ENCODE measurements at places on chromosomes 7 and 10.

GRCh38 chr10:120571266-120571665 is 114.2 kb downstream of the PLPP4 start:
- DNase-seq = no peak

DNA sequence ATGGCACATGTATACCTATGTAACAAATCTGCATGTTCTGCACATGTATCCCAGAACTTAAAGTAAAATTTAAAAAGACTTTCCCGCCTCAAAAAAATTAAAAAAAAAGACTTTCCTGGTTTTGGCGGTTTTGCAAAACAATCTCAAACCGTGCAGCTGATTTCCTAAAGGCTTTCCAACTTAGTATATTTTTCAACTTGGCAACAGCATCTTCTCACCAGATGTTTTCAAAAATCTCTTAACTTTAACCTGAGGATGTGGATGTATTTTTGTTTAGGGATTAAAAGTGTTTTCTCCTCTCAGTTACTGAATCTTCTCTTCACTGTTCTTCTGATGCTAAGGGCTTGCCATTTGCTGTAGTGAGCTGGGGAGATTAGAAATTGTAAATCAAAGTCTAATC is 96.5 kb upstream of the PLPP4 start:
- DNase-seq = no peak

DNA sequence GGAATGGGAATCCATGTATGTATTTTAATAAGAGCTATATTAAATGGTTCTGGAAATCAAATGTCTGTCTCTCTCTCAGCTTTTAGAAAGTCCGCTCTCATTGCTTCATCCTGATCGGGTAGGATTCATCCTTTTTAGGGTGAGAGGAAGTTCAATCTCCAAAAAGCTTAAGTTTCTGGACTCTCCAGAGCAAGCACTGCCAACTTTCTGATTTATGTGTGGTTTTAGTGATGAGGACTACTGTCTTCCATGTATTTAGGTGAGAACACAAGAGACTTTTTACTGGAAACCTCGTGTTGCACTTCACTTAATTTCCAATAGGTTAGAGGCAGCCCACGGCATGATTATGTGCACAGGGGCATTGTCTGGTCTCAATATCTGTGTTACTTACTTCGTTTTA is 267.9 kb downstream of the SUGCT start:
- no peak for DNase-seq

DNA sequence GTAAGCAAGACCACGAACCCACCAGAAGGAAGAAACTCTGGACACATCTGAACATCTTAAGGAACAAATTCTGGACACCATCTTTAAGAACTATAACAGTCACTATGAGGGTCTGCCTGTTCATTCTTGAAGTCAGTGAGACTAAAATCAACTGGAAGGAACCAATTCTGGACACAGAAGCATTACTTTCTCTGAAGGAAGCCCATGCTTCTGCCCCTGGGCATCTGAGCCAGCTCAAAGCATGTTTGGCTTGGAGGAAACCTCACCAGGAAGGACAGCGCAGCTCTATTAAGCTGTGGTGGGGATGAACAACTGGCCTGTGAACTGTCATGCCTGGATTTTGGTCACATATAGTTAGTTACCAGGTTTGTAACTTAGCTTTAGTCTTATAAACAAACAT is 132.4 kb upstream of the GDF10 start:
- DNase-seq = peak; percentile 23

- no peak for DNase-seq
Observed at GRCh38 chr7:137691566-137691965, 155.2 kb downstream of the DGKI start.

DNA sequence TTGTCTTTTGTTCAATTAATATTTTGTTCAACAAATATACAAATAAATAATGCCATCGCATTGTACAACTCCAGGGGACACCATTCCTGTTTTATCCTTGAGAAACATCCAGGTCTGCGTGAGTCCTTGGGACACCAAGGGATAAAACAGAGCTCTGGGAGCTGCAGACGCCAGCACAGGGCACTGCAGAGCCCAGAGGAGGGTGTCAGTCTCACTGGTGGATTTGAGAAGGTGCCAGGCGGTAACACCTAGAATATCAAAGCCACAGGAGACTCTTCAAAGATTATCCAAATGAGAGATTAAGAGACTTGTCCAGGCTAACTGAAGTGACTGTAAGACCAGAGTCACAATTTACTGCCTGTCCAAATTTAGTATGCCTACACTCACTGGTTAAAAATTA is 55.3 kb downstream of the TEX36 start:
- no peak for DNase-seq

DNA sequence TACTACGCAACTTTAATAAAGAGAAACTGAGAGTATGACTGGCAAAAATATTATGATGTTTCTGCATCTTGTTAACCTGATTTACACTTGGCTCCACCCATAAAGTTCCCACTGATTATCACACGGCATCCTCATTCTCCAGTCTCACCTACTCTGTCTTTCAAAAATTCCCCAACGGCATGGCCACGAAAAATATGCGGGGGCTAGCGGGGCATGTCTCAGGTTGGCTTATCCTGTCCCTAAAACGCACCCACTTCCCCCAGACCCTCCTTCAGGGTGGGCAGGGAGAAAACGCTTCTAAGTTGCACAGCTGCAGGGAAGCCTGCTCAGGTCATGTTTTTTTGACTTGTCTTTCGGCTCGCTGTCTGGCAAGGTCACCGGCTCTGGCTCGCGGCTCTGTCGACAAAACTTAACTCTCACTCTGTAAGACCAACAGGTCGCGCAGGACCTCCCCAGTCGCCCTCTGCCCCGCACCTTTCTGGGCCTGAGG is 3.8 kb downstream of the CDK6 start:
- DNase-seq = no peak

- DNase-seq = peak; percentile 46
Observed at GRCh38 chr7:138008588-138009349, 6.9 kb upstream of the CREB3L2 start.

DNA sequence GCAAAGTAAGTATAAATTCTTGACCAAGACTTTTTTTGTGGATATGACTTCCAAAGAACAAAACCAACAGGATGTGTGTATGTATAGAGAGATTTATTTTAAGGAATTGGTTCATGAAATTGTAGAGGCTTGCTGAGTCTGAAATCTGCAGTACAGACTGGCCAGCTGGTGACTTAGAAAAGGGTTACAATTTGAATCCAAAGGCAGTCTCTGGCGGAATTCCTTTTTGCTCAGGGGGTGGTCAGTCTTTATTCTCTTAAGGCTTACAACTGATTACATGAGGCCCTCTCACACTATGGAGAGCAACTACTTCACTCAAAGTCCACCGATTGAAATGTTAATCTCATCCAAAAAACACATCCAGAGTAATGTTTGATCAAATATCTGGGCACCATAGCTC is 100.1 kb upstream of the IMMP2L start:
- DNase-seq = no peak

GRCh38 chr7:112940314-112940732 is 146.3 kb downstream of the GPR85 start:
- no peak for DNase-seq

GRCh38 chr10:98349508-98349922 is 65.5 kb downstream of the PYROXD2 start:
- DNase-seq = no peak

DNA sequence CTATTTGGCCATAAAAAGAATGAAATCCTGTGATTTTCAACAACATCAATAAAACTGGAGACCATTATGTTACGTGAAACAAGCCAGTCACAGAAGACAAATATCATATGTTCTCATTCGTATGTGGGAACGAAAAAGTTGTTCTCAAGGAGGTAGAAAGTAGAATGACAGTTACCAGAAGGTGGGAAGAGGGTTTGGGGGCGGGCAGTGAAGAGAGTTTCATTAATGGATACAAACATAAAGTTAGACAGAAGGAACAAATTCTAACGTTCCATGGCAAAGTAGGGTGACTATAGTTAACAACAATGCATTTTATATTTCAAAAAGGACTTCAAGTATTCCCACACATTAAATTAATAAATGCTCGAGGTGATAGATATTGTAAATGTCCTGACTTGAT is 97.4 kb downstream of the ZPBP start:
- no peak for DNase-seq

DNA sequence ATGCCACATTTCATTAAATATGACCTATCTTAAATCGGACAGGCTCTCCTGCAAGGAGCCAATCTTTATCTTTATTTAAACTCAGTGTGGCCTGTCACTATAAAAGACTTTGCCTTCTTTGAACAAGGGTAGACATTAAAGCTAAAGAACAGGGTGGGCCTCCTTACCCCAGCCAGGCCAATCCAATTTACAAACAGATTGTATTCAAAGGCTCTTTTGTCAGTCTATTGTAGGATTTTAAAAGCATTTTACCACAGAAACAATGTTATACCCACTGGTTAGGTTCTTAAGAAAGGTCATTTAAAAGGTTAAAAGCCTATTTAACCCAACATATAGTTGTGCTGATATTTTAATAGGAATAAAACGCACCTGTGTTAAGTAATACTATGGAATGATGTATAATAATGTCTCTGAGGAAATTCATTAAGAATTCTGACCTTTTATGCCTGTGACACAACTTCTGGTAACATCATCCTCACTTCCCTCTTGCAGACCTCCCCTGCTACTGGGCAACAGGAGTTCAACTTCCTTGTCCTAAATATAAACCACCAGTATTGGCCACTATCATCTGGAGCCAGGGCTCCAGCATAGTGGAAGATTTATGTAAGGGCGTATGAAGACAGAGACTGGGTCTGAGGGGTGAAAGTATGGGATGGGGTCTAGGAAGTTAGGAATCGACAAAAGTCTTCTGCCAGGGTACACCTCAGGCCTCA is 32.5 kb downstream of the MTERF1 start:
- DNase-seq = no peak

DNA sequence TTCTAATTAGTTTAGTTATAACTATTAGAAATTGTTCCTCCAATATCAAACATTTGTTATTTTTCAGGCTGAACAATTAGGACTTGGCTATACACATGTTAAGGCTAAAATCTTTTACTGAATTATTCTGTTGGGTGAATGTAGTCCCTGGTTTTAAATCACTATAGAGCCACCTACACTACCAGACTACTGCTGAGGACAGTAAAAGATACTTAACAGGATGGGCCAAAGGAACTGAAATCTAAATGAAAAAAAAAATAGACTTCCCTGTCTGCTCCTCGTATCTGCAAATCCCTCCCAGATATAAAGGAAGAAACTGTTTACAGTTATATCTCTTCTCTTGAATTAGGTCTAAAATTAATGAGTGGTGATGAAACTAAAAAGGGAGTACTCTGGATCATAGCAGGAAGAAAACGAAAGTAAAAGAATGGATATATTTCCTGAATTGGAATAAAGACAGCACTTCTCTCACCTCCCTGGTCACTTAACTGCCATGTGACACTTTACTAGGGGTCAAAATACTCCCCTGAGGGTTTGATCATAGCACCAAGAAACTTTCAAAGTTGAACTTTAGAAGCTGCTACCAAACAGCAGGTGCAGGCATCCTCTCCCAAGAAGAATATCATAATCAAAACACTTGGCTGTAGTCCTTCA is 12.7 kb downstream of the FBXW4 start:
- no peak for DNase-seq

DNA sequence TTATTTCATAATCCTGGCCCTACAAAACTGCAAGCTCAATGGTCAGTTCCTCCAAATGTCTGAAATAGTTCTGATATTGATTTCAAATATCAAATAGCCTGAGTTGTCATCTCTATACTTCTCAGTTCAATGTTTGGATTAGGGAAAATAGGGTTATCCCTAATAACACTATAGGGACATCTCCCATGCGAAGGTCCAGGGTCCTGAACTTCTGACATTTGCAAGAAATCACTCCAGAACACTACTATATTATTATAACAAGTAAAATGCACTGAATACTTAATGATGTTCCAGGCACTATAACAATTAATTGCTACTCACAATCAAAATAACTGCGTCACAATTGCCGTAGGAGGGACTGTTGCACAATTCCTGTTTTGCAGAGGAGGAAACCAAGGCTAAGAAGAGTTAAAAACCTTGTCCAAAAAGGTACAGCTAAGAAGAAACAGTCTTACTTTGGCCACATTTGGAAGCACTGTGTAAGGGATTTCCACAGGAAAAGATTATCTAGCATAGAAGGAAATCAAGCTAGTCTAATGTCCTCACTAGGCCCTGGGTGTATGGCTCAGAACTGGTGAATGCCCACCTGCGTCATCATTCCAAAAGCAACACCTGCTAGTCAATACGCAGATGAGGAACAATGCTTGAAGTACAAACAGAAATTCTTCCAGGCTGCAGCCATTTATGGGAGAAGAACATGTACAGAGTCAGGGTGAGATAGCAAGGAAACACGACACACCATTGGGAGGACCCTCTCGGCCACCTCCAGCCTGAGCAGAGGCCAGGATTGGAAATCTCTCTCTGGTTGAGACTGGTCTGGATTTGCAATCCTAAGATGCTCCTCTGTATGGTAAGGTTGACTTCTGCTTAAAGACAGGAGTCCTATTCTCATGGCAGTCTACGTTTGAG is 48.3 kb downstream of the ABLIM1 start:
- DNase-seq = no peak

- DNase-seq = peak; percentile 54
Observed at GRCh38 chr10:74213571-74214162, 62.6 kb downstream of the ADK start.

- no peak for DNase-seq
Observed at GRCh38 chr10:30227481-30227880, 121.6 kb downstream of the MTPAP start.

DNA sequence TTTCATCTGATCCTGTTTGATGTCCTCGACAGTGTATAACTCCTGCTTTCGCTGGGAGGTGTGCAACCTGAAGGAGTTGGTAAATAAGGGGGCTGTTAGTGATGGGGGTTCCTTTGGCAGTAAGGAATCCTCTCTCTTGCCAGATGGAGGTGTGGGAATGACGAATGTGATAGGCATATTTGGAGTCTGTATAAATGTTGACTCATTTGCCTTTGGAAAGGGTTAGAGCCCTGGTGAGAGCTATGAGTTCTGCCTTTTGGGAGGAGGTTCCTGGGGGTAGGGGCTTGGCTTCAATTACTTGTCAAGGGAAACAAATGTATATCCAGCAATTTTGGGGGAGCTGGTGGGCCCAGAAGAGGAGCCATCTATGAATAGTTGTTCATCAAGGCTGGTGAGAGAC is 11.4 kb upstream of the CHST3 start:
- DNase-seq = no peak

DNA sequence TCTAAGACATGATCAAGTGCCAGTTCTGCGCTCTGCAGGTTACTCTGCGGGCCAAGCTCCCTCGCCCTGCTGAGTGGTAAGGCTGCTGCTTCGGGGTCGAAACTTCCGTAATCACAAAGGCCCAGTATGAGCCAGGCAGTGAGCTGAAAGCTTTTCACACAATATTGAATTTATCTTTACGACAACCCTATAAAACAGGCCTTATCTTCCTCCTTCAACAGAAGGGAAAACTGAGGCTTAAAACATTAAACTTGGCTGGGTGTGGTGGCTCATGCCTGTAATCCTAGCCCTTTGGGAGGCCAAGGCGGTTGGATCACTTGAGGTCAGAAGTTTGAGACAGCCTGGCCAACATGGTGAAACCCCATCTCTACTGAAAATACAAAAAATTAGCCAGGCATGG is 83.3 kb downstream of the FAM107B start:
- no peak for DNase-seq

- DNase-seq = no peak
Observed at GRCh38 chr10:34544400-34544799, 270.7 kb downstream of the PARD3 start.

Measured in activated CD8-positive, alpha-beta memory T cell treated with anti-CD3 and anti-CD28 coated beads, Interleukin-2, amount 10 ng/mL, durations not matched to agents 7 days and 5 days (primary cell).